ENCODE measurements at places on chromosomes 7 and 10. TPM values are rescaled to one million over a fixed set of nuclear protein-coding genes. Genes with fewer than 3 reads are reported as not detected.

DNA sequence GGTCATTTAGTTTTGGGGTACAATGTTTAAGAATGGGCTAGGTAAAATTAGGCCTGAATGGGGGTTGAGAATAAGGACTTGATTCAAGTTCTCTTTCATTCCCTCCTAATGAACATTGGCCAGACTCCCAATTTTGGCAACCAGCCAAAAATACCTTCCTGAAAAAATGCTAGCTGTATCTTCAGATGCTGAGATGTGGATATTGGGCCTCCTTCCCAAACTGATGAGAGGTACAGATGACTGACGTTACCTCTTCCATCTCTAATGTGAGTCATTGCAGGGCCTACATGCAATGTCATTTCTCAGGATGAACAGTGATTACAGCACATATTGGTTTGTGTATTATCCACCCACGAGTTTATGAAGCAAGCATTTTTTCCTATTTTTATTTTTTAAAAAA is 151.6 kb downstream of the SND1 start:
- DNase-seq, result no peak

Gene NPC1L1
- 0.11 TPM for total RNA-seq

GRCh38 chr10:130611239-130611638 is 475.0 kb downstream of the GLRX3 start:
- no peak for DNase-seq

Gene LIPK
- not detected for total RNA-seq

- DNase-seq, result no peak
Observed at GRCh38 chr10:63155388-63156020, 22.4 kb downstream of the NRBF2 start.

GRCh38 chr10:121509112-121509511 is 89.1 kb downstream of the FGFR2 start:
- DNase-seq, result no peak

DNA sequence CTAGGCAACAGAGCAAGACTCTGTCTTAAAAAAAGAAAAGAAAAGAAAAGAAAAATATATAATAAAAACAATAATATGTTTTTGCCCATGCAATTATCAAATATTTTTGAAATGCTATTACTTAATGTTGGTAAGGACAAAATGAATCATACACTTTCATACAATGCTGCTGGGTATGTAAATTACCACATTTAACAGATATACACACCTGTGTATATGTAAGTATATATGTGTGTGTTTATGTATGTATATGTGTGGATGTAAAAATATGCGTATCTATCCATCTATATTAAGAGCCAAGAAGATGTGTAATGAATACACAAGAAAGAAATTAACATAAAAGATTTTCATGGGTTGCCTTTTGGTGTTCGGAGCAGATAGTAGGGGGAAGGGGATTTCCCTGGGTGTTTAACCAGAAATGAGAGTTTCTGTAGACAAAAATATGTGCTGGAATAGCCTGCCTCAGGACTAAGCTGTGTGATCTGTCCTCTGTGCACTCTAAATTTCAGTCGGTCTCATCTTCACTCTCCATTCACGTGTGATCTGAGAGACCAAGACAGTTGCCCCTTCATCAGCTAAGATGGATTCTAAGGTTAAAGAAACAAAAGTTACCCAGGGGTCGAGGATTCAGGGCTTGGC is 61.2 kb downstream of the PRKCQ start:
- DNase-seq, result no peak

Gene IQCE
- 10.0 TPM for total RNA-seq

Gene GDF2
- total RNA-seq, result not detected

DNA sequence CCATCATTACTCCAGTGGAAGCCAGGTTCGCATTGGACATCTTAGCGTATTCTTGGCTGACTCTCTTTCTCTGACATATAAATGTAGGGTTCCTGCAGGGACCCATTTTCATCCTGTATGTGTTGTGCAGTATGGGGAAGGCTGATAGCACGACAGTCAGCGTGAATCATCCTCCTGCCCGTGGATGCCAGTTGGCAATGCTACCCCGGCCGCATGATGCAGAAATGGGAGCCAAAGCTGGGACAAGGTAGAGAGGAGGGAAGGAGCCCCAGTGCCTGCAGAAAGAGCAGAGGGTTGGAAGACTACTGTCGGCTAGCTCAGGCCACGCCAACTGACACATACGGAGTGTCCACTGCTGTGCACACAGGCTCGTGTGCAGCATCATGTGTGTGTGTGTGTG is 251.6 kb downstream of the SKAP2 start:
- no peak for DNase-seq

DNA sequence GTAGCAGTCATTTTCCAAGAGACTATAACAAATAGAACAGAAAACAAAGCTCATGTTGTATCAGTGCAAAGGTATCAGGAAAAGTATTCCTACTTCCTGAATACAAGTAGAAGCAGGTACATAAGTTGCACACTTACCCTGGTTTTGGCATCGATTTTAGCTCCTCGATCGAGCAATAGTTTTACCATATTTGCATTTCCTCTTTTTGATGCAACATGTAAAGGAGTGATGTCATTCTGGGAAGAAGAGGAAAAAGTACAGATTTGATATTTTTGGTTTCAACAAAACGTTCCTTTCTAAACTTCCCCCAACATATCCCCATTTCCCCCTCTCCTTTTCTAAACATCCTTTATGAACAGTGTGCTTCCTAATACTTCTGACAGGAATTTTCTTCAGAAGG is 155.1 kb downstream of the ANK3 start:
- DNase-seq, result no peak

GRCh38 chr10:45040921-45041542 is 40.3 kb downstream of the ZNF22 start:
- no peak for DNase-seq

DNA sequence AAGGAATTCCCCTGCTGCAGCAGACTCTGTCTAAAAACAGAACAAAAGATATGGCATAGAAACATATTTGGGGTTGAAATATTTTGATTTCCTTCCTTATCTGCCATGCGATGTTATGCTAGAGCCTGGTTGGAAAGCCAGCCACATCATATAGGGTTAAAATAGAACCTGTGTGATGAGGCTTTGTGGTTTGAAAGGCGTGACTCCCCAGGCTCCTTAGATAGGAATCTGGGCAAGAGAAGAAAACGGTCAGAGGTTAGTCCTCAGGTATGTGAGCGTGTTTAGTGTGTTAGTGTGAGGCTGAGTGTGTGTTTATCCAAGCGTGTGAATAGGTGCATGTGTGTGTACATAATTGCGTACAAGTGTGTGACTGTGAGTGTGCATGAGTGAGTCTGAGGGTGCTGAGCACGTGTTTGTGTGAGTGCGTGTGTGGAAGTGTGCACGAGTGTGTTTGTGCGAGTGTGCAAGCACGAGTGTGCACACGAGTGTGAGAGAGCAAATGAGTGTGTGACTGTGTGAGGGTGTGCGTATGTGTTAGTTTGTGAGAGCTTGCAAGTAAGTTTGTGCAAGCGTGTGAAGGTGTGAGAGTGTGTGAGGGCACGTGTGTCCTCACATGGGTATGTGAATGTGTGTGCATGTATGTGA is 79.9 kb downstream of the COL26A1 start:
- DNase-seq, result no peak

Gene VIM
- total RNA-seq, result 1,738 TPM

Gene PILRA
- total RNA-seq, result 4.1 TPM

DNA sequence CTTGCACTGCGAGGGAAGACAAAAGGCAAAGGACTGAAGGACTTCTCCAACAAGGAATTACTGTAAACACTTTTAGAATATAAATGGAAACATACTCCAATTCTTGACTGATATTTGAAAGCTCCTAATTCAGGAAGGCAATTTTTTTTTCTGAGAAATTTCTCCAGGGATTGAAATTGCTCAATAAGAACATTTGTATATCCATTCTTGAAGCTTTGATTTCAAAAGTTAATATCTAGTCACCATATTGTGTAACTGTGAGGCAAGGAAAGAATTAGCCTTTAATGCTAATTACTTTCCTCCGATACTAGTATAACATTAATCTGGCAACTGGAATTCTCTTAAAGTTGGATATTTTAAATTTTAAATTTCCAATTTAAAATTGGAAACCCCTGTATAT is 188.4 kb upstream of the COL1A2 start:
- DNase-seq, result no peak

Gene ZNF487
- total RNA-seq, result 3.4 TPM

Gene NODAL
- total RNA-seq, result not detected

Gene BRI3
- total RNA-seq, result 53.6 TPM

Gene C10orf95
- 0.28 TPM for total RNA-seq

DNA sequence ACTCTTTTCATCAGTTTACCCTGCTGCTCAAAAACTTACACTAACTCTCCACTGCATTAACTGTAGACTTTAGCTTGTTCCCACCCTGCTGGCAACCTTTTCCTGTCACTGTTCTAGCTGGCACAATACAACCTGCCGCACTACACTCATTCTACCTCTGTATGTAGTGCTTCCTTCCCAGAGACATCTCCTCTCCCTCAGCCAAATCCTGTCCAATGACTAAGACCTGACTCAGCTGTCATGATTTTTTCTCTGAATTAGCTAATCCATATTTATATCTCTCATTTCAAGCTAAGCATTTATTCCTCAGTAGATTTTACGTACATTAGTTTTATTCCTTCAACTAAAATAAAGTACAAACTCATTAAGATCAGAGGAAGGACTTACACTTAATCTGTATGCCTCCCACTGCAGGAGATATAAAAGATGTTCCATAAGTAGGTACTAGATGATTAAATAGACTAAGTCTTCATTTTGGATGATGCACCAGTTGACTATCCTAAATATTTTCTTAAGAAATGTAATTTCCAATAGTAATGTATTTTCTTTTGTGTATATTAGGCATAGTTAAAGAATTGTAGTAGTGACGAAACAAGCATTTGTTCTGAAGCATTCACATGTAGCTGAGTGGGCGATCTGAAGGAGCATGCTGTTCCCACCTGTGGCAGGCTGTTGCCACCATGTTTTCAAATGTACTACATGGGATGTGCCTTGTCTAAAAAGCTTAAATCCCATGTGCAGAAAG is 189.1 kb downstream of the SKAP2 start:
- no peak for DNase-seq

Gene ABLIM1
- 149 TPM for total RNA-seq

Gene EVX1
- total RNA-seq, result not detected

- no peak for DNase-seq
Observed at GRCh38 chr10:77310288-77310840, 327.2 kb downstream of the KCNMA1 start.

GRCh38 chr7:117097860-117098259 is 144.6 kb downstream of the ST7 start:
- no peak for DNase-seq

GRCh38 chr7:139854803-139855497 is 25.9 kb downstream of the TBXAS1 start:
- no peak for DNase-seq

GRCh38 chr7:99514050-99514449 is 9.6 kb downstream of the ZKSCAN5 start:
- DNase-seq, result no peak

Data from activated naive CD8-positive, alpha-beta T cell treated with anti-CD3 and anti-CD28 coated beads, Interleukin-2, amount 10 ng/mL, durations not matched to agents 7 days and 5 days (primary cell).